ENCODE measurements at places on chromosomes 6 and 20.

DNA sequence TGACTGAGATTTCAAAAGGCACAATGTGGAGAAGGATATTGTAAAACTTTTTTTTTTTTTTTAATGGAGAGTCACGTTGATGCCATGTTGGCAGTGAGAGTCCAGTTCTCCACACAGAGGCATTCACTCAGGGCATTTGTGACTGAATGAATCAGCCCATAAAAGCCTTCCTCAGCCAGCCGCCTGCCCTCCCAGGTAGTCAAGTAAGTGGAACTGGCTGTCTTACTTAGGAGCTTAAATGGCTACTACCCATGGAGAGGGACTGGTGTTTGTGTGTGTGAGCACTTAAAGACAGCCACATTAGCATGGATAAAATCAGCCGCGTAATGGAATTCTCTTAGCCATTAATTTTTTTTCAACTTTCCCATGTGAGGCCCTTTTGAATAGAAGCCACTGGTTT lies 12.6 kb downstream of the AAR2 start:
- no peak for DNase-seq

GRCh38 chr20:11468880-11469279 lies 448.8 kb upstream of the BTBD3 start:
- DNase-seq = no peak

- no peak for DNase-seq
Measured at GRCh38 chr20:35303382-35303734, 11.1 kb upstream of the FAM83C start.

DNA sequence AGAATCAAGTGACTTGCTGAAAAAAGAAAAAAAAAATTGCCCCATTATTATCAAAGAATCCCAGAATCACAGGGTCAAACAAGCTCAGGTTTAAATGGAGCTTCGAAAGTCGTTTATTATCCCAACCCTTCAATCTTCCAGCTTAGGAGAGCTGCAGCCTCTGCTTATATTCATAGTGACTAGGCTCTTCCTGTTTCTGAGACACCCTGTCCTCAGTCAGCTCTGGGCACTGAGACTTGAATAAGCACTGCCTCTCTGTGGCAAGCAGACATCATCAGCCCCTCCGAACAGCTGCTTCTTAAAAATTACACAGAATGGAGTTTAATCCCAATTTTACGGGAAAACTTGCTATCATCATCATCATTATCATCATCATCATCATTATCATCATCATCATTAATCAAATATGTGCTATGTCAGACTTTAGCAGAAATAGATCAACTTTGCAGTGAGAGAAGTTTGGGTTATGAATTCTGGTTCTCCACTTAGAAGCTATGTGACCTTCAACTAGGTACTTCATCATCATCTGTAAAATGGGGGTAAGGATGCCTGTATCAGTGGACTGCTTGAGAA lies 614.0 kb upstream of the SYNCRIP start:
- DNase-seq = no peak

- DNase-seq = no peak
Measured at GRCh38 chr6:710601-711571, 17.9 kb upstream of the EXOC2 start.

DNA sequence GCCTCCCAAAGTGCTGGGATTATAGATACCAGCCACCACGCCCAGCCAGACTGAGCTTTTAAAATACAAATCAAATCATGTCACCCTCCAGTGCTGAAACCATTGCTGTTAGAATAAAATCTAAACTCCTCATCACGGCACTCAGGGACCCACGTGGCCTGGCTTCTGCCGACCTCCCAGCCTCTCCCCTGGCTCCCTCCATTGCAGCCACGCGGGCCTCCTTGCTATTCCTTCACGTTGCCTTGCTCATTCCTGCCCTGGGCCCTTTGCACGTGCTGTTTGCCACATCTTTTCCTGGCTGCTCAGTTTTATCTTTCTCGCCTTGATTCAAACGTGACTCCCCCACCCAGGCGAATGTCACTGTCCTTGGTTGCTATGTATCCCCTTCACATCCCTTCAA lies 244.6 kb downstream of the PREX1 start:
- no peak for DNase-seq

DNA sequence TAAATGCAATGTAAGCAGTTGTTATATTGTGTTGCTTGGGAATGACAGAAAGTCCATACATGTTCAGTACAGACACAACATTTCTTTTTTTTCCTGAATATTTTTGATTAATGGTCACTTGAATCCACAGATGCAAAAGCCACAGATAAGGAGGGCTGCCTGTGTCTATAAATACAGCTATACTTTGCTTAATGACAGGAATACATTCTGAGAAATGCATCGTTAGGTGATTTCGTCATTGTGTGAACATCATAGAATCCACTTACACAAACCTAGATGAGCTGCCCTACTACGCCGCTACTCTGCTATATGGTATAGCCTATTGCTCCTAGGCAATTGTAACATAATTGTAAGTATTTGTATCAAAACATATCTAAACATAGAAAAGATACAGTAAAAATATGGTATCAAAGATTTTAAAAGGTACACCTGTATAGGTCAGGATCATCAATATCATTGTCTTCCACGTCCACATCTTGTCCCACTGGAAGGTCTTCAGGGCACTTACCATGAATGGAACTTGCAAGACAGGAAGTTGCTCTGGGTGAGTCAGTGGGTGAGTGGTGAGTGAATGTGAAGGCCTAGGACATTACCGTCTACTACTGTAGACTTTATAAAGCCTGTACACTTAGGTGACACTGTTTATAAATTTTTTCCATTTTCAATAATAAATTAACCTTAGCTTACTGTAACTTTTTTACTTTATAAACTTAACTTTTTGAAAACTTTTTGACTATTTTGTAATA lies 27.9 kb upstream of the POPDC3 start:
- no peak for DNase-seq

DNA sequence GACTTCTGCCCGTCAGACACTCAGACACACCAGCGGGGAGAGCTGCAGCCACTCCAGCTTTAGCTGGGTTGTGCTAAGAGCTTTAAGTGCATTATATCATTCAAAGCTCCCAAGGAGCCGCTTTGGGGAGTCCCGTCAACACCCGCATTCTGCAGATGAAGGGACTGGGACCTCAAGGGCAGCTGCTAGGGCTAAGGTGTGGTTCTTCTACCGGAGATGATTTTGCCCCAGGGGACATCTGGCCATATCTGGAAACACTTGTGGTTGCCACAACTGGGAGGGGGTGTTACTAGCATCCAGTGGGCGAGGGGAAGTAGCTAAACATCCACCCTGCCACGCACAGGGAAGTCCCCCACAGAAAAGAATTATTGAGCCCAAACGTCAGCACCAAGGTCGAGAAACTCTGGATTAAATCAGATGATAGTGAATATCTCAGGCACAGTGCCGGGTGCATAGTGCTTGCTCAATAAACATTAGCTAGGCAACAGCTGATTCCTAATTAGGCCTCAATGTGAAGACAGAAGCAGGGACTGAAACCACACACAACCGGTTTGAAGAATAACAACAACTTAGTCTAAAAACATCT lies 29.6 kb downstream of the PMEPA1 start:
- DNase-seq = no peak

DNA sequence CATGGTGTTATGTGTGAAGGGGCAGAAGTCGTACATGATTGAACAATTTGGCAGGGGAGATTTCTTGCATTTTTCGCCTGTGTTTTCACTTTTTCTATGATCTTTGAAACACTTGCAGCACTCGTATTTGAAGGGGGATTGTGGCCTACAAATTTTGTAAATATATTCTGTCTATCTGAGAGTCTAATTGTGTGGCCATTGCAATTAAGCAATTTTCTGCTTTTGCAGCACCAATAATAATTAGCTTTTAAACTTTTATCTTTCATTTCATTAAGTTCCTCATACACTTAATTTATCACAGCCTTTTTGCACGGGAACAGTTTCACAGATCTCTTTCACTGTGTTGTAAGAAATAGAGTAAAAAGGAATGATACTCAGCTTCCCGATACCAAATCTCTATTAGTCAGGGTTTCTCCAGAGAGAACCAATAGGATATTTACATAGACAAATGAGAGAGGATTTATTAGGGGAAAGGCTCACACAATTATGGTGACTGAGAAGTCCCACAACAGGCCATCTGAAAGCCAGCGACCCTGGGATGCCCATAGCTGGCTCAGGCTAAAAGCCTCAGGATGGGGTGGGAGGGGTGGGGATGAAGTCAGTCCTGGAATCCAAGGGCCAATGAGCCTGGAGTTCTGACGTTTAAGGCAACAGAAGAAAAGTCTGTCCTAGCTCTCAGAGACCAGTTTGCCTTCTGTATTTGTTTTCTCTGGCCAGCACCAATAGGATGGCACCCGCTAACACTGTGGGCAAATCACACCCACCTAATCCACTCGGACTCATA lies 58.3 kb downstream of the KIF6 start:
- DNase-seq = no peak

DNA sequence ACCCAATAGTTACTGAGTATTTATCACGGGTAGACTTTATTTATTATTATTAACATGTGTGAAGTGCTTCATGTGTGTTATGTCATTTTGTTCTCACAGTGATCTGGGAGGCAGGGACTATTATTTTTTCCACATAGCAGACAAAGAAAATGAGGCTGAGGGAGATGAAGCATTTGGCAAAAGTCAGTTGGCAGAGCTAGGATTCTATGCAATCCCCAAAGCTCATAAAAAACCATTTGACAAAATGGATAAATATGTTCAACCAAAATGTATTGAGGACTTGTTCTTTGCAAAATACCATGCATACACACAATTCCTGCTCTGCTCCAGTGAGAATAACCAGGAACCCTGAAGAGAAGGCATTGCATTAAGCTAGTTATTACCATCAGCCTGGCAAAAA lies 184.4 kb downstream of the HS3ST5 start:
- DNase-seq = no peak

GRCh38 chr6:123062670-123063069 lies 66.6 kb downstream of the CLVS2 start:
- DNase-seq = no peak

DNA sequence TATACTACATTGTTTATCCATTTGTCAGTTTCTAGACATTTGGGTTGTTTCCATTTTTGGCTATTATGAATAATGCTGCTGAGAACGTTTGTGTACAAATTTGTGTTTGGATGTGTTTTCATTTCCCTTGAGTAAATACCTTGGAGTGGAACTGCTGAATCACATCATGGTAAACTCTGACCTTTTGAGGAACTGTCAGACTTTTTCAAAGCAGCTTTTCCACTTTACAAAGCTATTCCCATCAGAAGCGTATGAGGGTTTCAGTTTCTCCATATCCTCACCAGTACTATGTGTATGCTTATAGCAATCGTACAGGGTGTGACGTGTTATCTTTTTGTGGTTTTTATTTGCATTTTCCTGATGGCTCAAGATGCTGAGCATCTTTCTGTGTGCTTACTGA lies 103.7 kb downstream of the MYO6 start:
- no peak for DNase-seq

GRCh38 chr6:41639809-41640371 lies 1.6 kb downstream of the MDFI start:
- no peak for DNase-seq

DNA sequence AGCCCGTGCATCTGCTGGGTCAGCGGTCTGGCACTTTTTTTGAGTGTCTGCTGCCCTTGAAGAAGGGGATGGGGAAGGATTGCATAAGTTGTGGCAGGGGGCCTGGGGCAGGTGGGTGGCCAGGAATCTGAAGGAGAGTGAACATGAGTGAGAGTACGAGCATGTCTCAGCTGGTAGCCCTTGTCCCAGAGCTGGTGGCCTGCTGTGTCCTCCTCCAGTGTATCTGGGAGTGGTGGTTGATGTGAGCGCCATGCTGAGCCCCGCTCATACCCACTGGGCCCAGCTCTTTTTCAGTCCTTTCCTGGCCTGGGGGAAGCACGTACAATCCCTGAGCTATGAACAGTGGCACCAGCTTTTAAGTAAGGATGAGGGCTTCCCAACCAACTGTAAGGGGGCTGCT lies 136.2 kb upstream of the AGPAT4 start:
- no peak for DNase-seq

GRCh38 chr6:152380351-152380767 lies 256.8 kb downstream of the SYNE1 start:
- no peak for DNase-seq

GRCh38 chr6:7647504-7647903 lies 57.5 kb downstream of the SNRNP48 start:
- DNase-seq = no peak

DNA sequence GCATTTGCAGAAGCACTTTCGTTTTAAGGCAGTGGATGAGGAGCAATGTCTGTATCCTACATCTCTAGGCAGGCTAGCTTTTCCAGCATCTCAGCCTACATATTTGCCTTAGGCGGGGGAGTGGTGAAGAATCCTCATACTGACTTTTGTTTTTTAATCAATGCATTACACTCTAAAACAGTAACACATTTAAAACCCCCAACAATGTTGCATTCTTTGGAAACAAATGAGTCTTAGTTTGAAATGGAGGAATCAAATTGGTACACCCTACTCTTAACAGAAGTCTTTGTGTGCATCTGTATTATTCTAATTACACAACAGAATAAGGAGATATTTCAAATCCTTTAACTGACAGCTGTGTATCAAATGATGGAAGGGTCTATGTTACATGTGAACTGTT lies 9.0 kb downstream of the NKAIN2 start:
- no peak for DNase-seq

DNA sequence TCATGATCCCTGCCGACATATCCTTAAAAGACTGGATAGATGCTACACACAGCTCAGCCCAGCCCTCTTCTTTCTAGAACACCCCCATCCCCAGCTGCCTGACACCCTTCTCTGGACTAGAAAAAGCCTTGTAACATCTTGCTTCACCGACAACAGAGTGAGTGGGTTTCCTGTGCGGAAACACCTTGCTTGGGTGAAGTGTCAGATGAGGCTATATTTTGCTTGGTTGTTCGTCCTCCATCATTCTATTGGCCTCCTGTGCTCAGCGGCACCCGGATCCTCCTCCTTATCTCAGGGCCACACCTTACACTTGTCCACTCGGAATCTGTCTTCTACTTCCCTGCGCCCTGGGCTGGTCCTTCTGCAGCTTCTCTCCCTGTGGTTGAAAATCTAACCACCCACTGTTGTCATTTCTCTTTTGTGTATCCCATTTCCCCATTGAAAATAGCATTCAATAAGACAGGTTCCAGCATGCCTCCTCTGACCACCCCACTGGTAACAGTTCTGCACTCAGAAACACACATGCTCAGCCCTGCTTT lies 101.3 kb upstream of the MLN start:
- peak; percentile 24 for DNase-seq

- no peak for DNase-seq
Measured at GRCh38 chr6:148657048-148657447, 89.8 kb upstream of the UST start.

DNA sequence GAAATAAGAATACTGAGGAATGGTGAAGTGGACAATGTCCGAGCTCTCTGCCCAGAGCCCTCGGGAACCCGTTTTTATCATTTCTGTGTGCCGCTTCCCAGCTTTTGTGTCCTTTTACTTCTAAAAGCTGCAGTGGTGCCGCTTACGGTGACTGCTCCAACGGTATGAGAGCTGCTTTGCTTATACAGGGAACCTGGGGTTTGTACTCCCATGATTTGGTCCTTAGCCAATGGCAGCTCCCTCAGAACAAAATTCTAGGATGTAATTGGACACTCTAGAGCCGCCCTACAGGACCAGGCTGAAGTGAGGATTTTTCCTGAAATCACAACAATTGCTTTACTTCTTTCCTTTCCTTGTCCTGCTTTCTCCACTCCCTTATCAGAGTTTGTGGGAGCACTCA lies 24.2 kb upstream of the PCSK2 start:
- DNase-seq = no peak
